ENCODE measurements at places on chromosomes 16 and 17.

DNA sequence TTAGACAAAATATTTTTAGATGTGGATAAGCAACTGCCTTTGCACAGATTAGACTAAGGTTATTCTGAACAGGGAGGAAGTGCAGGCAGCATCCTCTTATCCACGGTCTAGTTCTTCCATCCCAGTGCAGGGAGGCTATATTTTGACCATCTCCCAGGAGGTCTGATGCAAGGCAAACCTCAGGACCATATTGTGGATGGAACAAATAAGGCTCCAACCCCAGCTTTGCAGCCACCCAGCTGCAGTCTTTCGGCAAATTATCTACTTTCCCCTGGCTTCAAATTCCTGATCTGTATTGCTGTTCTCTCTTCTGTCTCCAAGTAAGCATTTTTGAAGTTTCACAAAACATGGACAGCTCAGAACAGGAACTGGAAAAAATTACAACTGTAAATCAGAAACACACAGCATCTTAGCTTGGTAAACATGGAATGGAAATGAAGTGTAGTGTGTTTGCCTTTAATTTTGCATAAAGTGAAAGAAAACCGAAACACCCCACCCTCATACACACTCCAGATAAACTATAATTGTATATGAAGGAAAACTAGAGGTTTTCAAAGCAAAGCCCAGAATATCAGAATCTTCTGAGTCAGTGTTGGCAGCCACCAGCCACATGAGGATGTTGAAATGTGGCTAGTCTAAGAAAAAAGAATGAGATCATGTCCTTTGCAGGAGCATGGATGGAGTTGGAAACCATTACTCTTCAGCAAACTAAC lies 33.5 kb upstream of the MON1B start:
- DNase-seq, result no peak

DNA sequence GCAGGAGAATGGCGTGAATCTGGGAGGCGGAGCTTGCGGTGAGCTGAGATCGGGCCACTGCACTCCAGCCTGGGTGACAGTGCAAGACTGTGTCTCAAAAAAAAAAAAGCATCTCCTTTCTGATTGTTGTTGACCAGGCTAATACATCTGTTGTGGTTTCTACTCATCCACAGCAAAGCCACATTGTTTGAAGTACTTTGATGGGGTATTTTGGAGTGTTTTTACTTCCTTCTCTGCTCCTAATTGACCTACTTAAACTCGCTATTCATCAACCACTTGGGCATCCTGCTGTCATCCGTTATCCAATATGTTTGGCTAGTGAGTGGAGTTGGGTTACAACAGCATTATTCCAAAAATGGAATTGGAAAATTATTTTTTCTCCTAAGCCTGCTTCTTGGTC lies 3.5 kb upstream of the CDC27 start:
- DNase-seq, result no peak

DNA sequence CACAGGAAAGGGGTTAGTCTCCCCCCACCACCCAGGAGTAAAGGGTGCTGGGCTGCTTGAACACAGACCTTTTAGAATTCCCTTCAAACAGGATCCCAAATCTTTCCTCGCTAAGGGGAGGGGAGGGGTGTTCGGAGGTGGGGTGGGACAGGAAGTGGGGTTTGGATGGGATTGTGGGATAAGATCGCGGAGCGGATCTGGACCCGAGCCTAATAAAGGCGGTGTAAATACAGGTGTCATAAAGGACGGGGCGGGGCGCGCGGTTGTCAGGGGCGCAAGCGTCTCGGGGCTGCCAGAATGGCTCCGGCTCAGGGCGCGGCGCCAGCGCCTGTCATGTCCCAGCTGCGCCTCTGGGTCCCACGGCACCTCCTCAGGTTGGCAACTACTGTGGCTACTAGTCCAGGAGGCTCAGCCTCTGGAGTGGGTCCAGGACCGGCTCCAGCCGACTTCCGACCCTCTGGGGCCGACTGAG lies 59.8 kb upstream of the FBXO47 start:
- DNase-seq, result no peak

GRCh38 chr17:78501241-78502036 lies 75.8 kb downstream of the DNAH17 start:
- DNase-seq, result no peak

DNA sequence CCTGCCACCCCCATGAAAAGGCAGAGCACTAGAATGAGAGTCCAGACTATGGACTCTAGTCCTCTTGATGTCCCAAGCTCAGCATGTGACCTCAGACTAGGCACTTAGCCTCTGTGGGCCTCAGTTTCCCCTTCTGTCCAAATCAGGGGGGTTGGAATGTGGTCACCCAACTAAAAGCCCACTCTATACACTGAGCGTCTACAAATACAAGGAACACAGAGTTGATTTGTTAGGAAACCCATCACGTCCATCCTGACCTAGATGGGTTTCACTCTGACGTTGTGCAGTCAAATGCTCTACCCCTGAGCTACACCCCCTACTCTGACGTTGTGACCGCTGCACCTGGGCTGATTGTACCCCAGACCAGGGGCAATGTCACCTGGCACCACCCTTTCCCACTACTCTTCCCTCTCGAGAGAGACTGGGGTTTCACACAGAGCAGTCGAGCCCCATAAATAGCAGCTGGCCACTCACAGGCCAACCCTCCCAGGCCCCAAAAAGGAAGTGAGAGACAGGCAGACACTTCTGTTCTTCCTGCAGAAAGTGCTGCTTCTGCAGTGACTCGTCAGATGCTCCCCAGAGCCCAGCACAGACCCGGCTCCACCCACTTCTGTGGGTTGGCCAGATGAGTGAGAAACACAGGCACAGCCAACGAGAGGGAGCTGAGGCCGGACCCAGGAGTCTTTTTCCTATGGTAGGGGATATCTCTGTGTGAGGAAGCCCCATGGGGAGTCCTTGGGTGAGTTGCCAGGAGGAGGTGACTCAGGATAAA lies 16.1 kb upstream of the TNFRSF13B start:
- peak; percentile 55 for DNase-seq

GRCh38 chr16:79257953-79258490 lies 342.5 kb downstream of the MAF start:
- DNase-seq, result no peak

- DNase-seq, result no peak
Observed at GRCh38 chr16:84614073-84614459, 3.8 kb downstream of the COTL1 start.

DNA sequence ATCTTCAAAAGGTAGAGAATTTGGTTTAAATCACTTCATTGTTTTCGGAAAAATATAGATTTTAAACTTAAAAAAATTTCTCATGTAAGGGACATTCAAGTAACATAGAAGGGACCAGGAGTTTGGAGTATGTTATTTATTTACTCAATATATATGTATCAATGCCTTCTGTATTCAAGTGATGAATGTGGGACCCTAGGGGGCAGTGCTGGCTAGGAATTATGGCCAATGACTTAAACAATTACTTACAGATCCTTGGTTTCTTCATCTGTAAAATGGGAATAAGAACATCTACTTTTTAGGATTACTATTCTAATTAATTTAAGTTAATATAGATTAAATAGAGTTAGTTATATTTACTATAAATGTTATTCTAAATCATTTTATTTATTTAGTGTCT lies 886.3 kb upstream of the RBFOX1 start:
- no peak for DNase-seq

GRCh38 chr17:18920911-18921441 lies 31.0 kb upstream of the SLC5A10 start:
- DNase-seq, result no peak

DNA sequence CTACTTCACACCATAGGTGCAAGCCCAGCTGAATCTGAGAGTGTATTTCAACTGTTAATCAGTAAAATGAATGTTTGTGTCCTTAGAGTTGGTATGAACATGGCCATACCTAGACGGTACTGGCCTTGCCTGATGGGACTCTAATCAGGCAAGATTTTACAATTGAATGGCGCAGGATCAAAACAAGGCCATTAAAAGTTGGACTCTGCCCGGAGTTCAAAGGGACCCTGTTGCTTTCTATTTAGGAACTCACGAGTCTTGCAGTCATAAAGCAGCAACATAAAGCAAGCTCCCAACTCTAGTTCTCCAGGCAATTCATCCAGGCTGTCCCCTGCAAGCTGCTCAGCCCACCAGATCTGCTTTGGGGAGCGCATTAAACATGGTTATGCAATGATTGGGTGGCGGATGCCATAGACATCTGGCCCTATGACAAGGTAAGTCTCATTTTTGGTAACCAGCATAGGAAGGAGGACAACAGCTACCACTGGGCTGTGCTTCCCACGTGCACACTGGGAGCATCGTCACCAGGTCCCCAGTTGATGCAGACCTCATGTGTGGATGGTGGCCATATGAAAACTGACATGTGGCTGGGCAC lies 8.8 kb downstream of the TMEM186 start:
- no peak for DNase-seq

- DNase-seq, result no peak
Observed at GRCh38 chr16:31064882-31065461, 9.1 kb downstream of the ZNF668 start.

GRCh38 chr17:62303476-62303875 lies 76.9 kb upstream of the EFCAB3 start:
- no peak for DNase-seq
